ENCODE measurements at places on chromosomes 12 and 14. TPM values are rescaled to one million over a fixed set of nuclear protein-coding genes. Genes with fewer than 3 reads are reported as not detected.

- peak; percentile 47 for DNase-seq
Measured at GRCh38 chr14:100989924-100990323, 86.4 kb upstream of the RTL1 start.

DNA sequence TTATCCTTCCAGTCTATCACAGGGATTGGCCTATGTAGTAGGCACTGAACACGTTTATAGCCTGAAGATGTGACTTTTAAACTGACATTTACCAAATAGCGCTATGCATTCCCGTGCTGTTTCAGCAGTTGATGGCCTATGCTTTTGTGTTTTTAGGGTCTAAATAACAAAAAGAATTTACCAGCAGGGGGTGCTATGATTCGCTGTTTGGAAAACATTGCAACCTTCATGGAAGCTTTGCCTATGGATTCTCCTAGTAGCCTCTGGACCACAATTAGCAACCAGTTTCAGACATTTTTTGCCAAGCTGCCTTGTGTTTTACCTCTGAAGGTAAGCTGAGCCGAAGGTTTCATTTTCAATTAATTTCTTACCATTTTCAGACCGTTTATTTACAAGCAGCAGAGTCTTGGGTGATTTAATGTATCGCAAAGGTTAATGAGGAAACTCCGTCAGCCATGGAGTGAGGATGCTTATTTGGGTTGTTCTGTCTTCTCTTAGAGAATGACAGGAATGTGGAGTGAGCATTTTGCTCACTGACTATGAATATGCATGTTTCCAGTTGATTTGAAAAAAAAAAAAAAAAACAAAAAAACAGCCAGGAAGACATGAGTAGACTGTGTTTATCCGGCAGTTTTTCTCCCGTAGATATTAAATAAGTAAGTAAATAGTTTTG, 133.1 kb downstream of the PRIMA1 start:
- DNase-seq = peak; percentile 3

Gene MIP
- not detected for total RNA-seq

GRCh38 chr12:84954415-84954814, 41.8 kb upstream of the SLC6A15 start:
- DNase-seq = no peak

DNA sequence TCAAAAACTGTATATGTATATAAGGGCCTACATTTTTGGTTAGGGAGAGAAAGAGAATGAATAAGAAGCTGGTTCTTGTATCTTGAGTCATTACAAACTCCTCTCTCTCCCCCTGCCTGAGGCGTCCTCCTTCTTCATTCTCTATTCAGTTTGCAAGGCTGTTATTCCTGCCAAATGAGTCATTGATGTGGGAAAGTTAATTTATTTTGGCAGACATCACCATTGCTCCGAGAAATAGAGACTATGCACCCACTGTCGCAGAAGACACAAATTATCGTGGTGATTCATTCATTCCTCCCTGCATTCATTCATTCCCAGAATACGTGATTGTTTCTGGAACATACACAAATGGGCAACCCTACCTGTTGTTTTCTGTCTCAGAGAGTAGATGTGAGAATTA, 112.5 kb upstream of the MED13L start:
- peak; percentile 99 for DNase-seq

Gene HAL
- total RNA-seq = 0.10 TPM

Gene AQP6
- not detected for total RNA-seq

- DNase-seq = no peak
Measured at GRCh38 chr12:94285943-94286582, 137.7 kb downstream of the PLXNC1 start.

DNA sequence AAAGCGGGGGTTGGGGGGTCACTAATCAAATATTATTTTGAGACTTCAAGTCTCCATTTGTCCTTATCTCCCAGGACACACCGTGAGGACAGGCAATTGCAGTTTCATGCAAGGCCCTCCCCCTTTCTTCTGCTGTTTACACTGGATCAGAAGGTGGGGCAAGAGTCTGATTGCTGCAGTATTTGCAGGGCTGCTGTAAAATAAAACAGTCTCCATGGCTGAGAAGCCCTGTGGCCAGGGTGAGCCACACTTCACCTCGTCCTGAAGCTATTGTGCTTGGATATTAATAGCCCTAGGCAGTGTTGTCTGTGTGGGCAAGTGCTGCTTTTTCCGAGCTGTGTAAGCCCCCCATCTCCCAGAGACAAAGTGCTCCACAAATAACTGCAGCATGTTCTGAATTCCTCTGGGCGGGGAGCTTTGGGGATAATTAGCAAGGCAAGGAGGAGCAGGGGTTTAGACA, 187.4 kb upstream of the NTF3 start:
- no peak for DNase-seq

DNA sequence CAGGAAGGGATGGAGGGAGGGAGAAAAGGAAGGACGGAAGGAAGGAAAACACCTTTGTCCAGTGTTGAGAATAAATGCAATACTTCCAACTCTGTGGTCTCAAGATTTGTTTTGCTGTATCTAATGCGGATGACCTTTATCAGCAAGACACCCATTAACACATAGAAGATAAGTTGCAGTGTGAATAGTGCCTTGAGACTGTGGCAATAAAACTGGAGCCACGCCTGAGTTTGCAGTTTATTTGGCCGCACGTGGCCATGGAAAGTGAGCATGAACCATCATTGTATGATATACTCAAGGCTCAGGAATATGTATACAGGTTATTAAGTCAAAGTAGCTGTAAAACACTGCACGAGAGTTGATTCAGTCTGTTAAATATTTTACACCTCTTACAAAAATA, 113.6 kb upstream of the EEA1 start:
- DNase-seq = no peak

GRCh38 chr12:74644681-74645080, 107.0 kb downstream of the ATXN7L3B start:
- DNase-seq = no peak

Gene CIROP
- not detected for total RNA-seq

DNA sequence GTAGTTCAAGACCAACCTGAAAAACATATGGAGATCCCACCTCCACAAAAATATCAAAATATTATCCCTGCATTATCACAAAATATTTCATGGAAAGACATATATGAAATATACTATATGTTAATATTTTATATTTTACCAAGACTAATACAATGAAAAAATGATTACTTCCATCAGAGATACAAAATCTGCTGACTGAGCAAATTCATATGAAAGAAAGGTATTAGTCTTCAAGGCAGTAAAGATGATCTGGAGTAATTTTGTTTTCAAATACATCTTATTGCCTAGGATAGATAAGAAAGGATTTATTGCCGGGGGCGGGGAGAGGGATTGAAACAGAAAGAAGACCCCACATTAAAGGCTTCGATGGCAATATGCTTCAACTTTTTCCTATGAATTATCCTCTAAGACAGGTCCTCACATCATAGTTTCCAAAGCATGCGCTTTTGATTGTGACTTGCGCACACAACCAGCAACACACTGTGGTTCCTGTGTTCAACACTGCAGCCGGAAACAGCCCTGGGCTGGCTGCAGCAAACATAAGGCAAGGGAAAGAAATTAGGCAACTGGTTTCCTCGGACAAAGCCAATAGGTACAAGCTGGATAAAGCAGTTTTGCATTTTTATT, 83.2 kb downstream of the SPPL3 start:
- DNase-seq = no peak

DNA sequence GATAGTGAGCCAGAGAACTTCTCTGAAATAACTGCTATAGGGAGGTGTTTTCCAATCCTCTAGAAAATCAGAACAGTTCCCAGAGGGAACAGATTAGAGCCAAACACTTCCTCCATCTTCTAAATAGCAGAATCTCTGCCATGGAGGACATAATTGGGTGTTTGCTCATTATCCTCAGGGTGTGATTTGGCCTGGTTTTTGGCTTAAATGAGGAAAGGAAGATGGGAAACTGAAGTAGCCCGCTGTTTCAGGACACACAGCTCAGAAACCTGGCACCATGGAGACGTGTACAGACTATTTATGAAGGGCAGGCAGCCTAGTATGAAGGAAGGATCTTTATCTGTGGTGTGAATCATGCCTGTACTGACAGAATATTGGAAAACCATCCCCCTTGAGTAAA, 231.7 kb upstream of the PRKD1 start:
- no peak for DNase-seq

DNA sequence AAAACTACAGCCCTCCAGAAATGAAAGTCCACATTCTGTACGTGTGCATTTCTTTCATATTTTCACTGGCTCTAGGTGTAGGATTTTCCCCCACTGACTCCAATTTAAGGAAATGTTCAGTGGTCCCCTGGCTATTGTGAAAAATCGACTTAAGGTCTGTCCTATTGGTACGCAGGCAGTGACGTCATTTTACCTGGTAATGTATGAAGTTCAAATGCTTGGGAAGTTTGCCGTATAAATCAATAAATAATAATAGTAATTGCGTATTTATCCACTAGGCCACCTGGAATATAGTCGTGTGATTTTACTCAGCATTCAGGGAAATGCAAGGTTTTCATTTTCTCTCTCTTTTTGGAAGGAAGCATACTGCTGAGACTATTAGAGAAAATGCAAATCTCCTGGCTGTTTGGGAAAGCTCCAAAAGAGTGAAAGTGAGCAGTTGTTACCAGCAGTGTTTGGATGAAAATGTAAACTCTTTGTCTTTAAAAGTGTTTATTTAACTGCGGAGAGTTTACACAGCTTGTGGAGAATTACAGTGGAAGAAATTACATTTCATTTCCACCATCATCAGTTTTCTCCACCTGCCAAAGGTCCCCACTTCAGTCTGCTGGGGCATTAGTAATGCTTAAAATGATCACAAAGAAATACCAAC, 107.0 kb downstream of the EXOC5 start:
- DNase-seq = no peak

- DNase-seq = no peak
Measured at GRCh38 chr12:108204117-108204987, 75.3 kb downstream of the WSCD2 start.

Gene KRT80
- 2.8 TPM for total RNA-seq

GRCh38 chr14:83101846-83102245, 1568.2 kb upstream of the SEL1L start:
- DNase-seq = no peak

DNA sequence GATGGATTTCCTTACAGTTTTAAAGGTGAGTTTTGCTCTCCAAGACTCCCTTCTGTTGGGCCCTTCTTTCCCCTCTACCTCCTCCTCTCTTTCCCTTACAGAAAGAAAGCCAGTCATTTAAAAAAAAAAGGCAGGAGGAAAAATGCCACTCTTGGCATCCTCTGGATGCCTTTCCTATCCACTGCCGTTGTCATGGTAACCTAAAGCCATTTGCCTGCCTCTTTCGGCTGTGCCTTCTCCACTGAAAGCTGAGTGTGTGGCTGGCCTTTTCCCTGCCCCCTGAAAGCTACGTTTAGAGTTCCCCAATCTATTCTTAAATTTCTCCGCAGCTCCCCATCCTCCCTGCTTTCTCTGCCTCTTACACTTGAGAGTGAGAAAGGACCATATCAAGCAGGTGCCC, 67.1 kb downstream of the TUNAR start:
- DNase-seq = no peak

DNA sequence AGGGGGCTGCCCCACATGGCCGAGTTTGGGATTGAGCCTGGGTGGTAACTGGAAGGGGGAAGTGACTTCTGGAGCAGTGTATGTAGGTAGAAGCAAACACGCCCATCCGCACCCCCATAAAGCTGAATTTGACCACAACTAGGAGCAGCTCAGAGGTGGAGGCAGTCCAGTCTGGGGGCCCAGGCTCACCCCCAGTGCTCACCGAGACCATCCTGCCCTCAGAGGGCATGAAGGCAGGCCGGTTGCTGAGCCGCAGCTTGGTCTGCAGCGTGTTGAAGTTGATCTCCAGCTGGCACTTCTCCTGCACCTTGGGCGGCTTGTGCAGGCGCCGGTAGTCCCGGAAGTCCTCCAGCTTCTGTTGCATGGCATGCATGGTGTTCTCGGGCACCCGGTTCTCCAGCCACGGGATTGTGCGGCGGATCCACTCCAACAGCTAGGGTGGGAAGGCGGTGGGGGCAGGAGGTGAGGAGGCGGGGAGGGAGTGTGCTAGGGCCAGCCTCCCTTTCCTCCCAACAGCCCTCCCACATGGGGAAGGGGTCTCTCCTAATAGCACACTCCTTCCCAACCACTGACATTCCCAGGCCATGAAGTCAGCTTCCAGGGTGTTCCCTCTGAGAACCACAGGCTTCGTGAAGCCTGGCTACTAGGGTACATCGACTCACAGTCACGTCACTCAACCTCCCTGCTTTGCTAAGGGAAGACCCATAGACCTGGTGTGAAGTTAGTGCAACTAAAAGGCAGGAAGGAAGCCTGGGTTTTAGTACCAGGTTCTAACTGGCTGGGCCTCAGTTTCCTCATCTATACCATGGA, 87.0 kb downstream of the ACTN1 start:
- peak; percentile 70 for DNase-seq

DNA sequence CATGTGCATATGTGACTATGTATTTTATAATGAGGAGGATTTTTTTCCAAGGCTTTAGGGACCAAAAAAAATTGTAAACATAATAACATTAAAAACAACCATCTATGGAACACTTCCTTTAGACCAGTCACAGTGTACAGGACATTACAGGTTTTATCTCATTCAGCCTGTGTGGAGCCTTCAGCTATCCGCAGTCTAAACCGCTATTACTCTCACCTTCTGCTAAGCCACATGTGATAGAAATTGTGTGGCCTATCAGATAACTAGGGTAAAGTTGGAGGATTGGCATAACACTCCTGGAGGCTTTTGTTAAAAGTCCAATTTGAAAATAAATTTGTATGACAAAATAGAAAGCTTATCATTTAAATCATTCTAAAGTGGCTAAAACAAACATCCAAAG, 281.2 kb upstream of the TMTC1 start:
- DNase-seq = no peak

All from astrocyte (in vitro differentiated cells and primary cell).